Stimulated activated CD4-positive, alpha-beta T cell treated with anti-CD3 and anti-CD28 coated beads, Interleukin-12 subunit alpha, Interleukin-12 subunit beta, amount 100 ng/mL, for 4 hours (primary cell): ENCODE measurements at places on chromosomes 7 and 10.

GRCh38 chr10:11219431-11219830 is 201.8 kb downstream of the CELF2 start:
- DNase-seq = no peak

DNA sequence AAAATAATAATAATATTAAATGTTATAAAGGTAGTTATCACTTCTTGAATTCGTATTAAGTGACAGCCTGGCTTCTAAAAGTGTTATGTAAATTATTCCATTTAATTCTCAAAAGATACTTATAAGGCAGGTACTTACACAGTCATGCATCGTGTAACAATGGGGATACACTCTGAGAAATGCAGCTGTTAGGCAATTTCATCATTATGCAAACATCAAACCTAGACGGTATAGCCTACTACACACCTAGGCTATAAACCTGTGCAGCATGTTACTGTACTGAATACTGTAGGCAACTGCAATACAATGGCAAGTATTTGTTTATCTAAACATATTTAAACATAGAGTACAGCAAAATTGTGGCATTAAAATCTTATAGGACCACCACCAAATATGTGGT is 1.5 kb downstream of the IFIT1 start:
- no peak for DNase-seq

- DNase-seq = no peak
Measured at GRCh38 chr10:2051108-2051507, 313.8 kb upstream of the ADARB2 start.

GRCh38 chr7:130137207-130137606 is 66.9 kb downstream of the KLHDC10 start:
- no peak for DNase-seq

DNA sequence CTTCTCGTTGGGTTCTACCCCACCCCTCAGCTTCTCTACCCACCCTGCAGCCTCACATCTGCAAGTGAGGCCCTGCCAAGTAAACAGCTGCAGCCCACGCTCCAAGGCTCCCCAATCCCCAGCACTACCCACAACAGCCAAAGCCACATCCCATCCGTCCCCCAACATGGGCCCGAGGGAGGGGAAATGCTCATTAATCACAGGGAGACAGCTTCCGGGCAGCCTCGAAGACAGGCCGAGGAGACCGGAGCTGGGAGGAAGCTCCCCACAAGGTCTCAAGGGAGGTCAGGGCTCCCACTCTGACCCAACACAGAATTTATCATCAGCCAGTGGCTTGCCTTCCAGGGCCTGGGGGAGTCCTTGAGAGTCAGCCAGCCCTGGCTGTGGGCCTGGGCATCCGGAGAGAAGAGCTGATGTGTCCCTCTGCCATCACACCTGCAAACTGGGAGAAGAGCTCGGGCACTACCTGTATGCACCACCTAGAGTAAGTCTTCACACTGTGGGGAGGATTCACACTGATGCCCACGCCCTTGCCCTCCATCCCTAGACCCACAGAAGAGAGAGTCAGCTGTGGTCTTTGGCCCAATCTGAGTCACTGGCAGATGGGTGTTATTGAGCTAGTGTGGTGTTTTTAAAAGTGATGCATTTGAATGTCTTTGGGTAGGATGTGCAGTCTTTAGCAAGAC is 115.5 kb upstream of the ZMIZ1 start:
- DNase-seq = no peak

- no peak for DNase-seq
Measured at GRCh38 chr7:93008833-93009232, 108.9 kb downstream of the SAMD9 start.

DNA sequence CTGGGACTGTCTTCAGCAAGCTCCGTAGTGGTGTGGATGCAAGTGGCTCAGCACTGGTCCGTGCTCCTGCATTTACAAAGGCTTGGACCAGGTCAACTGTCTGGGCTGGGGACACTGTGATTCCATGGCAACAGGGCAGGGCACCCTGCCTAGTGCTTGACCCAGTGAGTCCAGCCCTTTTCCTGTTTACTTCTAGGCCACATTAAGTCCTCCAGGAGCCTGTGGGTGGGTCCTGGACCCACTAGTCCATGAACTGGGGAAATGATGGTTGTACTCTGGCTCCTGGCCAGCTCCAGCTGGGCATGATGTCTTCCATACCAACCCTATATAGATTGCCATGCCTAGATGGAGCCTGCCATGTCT is 152.0 kb downstream of the RPS24 start:
- DNase-seq = no peak

- no peak for DNase-seq
Measured at GRCh38 chr10:86283466-86284287, 82.9 kb downstream of the GRID1 start.

GRCh38 chr10:4512671-4513240 is 313.3 kb upstream of the AKR1E2 start:
- DNase-seq = no peak

GRCh38 chr10:6236349-6237198 is 33.8 kb downstream of the PFKFB3 start:
- DNase-seq = no peak

- DNase-seq = no peak
Measured at GRCh38 chr10:24149640-24150039, 59.3 kb upstream of the KIAA1217 start.

DNA sequence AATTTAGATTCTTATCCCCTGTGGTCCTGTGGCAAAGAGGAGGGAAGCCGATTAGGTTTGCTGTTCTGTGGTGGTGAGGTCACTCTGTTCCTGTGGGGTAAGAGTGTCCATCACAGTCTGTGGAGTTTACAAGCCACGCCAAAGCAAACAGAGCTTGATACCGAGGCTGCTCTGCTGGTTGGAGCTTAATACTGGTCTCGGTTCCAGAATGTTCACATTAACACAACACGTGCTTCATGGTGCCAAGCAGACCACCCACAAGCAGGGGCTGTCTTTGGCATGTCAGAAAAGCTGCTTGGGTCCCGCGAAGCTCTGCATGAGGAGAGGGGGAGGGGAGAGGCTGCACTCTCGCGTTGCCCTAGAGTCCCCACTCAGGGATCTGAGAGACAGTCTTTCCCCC is 47.5 kb downstream of the DNAJB6 start:
- no peak for DNase-seq

DNA sequence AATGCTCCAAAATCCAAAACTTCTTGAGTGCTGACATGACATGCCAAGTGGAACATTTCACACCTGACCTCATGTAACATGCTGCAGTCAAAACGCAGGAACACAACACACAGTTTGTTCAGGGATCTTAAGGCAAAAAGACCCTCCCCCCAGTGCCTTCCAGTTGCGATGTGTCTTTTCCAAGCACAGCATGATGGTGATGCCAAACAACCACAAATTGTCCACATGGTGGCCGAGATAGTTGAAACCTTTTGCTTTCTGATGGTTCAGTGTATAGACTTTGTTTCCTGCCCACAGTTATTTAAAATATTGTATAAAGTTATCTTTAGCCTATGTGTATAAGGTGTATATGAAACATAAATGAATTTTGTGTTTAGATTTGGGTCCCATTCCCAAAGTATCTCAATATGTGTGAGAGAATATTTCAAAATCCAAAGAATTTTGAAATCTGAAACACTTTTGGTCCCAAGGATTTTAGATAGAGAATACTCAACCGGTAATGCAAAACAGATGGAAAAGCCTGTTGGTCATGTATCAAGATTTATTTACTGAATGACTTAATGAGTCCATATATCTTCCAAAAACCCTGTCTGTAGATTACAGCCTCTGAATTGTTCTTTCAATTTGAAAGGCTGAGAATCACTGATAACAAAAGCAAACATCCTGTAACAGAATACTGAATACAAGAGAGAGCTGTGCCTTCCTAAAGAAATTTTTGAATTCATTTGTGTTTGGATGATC is 93.4 kb upstream of the OIT3 start:
- no peak for DNase-seq

DNA sequence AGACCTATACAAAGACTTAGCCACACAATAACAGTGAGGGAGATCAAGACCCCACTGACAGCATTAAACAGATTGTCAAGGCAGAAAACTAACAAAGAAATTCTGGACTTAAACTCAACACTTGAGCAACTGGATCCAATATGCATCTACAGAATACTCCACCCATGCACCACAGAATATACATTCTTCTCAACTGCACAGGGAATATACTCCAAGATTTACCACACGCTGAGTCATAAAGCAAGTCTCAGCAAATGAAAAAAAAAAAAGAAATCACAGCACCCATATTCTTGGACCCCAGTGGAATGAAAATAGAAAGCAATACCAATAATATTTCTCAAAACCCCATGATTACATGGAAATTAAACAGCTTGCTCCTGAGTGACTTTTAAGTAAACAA is 680.2 kb downstream of the PCDH15 start:
- no peak for DNase-seq

DNA sequence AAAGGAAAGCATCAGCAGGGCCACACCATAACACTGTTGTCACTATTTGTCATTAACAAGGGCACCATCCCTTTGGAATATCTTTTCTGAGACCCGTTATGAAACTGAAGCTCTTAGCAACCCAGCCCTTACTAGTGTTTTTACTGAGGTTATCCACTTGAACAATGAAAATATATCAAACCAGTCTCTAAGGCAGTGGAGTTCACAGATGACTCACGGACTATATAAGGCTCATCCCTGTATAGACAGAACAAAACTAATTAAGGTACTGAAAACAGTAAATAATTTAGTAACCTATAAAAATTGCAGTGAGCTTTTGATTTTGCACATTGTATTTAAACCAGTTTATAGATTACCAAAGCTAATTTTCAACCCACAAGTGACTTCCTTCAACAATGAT is 196.0 kb downstream of the ELAPOR2 start:
- no peak for DNase-seq

- no peak for DNase-seq
Measured at GRCh38 chr10:120392671-120393079, 64.4 kb upstream of the PLPP4 start.

DNA sequence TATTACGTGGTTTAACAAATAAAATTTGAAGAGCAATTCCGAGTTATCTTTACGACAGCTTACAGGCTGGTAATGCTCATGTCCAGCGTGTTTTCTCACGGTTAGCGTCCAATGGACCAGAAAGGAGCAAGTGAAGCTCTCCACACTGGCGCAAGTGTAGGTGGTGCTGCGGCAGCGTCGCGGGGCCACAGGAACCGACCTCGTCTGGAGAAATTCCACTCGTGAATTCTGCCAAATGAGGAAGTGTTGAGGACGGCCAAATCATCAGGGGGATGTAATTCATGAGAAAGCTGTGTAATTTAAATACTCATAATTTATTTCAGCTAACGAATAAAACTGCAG is 350 bp upstream of the ZNF37A start:
- DNase-seq = no peak

DNA sequence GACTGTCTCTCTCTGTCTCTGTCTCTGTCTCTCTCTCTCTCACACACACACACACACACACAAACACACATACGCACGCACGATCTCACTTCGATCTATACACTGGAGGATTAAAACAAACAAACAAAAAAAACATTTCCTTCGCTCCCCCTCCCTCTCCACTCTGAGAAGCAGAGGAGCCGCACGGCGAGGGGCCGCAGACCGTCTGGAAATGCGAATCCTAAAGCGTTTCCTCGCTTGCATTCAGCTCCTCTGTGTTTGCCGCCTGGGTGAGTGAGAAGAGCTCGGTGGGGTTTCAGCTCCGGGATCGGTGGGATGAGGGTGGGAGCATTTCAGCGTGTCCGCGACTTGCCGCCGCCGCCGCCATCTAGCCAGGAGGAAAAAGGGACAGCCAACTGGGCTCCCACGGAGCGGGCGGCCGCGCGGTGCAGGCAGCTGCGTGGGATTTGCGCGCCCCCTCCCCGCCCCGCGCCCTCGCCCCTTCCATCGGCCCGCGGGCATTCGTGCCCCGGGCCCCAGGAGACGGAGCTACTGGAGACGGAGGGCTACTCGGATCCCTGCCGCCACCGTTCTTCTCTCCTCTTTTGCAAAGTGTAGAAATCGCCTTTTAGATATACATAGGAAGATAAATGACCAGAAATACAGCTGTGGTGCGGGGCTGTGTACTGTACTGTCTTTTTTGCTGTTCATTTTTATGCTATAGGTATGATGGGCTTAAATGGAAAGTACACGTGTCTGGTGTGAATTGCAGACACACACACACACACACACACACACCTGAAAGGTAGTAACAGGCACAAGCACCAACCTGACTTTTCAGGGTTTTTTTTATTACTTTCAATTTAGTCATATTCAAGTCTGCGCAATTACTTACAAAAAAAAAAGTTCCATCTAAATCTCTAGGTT is 581 bp downstream of the PTPRZ1 start:
- no peak for DNase-seq

DNA sequence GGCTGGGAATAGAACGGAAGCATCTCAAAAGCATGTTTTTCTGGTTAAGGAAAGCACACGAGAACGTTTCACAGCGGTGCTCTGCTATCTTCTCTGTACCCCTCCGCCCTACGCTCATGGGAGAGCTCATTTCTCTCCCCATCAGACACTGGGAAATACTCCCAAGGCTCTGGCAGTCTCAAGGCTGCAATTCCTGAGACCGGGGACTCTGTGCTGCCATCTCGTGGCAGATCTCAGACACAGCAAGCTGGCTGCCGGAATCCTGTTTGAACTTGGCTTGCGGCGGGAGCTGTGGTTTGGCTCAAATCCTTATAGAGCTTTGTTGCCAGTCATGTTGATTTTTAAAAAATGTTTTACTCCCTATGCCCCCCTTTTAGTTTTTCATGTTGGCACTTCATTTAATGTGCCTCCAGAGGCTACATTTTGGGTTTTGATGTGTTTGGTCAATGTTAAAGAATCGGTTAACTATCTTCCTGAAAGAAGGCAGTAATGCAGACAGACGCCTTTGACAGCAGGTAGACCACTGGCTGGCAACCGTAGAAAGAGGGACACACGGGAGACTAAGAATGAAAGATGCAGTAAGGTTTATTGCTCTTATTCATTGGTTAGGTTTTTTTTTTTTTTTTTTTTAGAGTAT is 27.6 kb downstream of the BMPER start:
- peak; percentile 59 for DNase-seq

DNA sequence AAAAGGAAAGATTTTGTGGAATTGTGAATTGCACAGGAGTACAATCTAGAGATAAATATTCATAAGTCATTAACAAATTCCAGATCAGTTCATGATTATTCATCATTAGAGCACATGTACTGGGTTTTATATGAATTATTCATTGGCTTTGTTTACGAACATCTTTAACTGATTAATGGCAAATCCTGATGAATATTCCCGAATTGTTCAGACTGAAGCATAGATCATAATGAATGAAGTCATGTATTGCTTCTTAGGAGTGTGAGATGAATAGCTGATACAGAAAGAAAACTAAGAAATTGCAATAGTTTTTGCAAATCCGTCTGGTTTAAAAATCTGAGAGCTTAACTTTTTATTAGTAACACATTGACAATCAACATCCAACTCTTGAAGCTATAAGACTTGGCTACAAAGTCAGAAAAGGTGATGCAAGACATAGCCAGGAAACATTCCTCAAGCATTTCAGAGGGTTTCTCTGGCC is 183.6 kb upstream of the DGKB start:
- no peak for DNase-seq
